ENCODE measurements at places on chromosomes 16 and 17.

DNA sequence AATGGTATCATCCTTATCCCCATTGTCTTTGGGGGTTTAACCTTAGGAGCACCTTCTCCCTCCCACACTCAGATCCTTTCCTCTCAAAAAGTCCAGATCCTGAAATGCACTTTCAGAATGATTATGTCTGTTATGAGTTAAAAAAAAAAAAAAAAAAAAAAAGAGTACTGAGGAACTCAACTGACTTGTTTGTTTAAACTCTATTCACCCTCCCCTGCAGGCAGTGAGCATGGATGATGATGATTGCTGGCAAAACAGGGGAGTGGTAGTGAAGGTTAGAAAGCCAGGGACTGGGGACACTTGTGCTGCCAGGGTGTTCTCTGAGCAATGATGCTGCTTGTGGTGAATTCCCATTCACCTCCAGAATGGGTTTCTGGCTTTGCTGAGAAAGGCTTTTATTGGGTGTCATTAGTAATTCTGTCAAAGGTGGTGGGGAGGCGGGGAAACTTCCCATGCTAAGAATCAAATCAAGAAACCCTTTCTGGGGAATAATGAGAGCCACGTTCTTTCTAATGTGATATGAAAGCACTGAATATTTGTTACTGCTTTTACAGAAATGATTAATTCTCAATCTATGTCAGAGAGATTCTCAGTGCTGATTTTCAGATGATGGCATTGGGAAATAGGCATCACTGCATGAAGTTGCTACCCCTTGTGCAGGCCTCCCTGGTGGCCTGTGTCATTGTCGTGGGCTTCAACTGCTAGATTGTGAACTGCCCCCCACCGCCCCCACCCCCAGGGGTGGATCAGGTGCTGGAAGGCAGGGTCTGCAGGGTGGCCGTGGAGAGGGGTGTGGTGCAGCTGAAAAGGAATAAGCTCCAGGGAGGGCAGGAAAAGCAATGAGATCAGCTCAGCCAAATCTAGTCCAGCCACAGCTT, 14.1 kb downstream of the CCL4 start:
- DNase-seq, result peak; percentile 18

DNA sequence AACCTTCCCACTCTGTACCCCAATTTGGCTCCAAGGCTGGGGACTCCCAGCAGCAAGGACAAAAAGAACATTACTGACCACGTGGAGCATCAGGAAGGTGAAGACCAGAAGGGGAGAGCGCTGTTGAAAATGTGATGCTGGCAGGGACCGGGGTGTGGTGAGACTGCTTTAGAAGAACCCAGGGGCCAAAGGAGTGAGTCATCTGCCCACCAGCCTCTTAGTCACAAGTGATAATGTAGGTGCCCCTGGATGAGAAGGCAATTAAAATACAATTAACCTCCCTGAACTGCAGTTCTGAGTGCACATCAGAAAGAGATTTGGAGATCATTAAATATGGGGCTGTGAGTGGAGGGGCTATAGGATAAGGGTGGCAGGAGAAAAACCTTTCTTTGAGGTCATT, 366.6 kb upstream of the CCL2 start:
- DNase-seq, result no peak

DNA sequence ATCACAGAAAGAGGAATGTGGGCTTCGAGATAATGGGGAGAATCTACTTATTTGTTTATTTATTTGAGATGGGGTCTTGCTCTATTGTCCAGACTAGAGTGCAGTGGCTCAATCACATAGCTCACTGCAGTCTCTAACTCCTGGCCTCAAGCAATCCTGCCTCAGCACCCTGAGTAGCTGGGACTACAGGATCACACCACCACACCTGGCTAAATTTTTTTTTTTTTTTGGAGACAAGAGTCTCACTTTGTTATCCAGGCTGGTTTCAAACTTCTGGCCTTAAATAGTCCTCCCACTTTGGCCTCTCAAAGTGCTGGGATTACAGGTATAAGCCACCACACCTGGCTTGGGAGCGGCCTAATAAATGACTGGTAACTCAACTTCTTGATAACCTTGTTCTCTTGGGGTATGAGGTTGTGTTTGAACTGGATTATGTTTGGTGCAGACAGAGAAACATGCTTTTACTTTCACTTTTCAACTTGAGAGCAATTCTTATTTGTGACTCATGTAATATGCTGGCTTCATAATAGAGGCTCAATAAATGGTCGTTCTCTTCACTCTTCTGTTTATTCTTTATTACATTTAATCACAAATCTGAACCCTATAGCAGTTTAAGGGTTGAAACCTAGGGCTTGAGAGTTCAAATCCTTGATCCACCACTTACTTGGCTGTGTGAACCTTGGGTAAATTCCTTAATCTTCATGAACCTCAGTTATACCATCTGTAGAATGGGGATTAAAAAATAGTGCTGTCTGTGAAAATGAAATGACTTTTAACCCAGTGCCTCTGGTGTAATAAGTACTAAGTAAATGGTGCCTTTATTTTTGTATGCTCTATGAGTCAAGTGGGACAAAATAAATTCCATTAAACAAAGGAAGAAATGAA, 129.1 kb upstream of the HS3ST2 start:
- DNase-seq, result no peak

DNA sequence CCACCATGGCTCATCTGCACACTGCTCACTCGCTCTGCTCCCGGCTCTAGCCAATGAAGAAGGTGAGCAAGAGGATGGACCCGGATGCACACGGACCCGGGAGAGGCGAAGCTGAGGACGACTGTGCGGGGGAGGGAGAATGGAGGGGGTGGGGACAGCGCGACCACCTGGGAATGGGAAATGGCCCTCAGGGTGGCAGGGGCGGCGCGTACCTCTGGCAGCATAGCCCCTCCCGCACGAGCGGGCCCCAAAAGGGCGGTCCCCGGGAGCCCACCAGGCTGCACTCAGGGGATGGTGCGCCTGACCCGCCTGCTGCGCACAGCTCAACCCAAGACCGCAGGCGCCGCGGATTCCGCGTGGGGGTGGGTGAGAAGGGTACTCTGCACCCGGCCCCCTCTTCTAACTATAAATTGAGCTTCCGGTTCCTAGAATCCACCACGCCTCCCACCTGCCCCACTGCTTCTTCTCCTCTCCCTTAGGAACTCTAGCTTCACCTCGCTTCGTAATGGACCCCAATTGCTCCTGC, 6.1 kb downstream of the MT1H start:
- no peak for DNase-seq

GRCh38 chr16:19283637-19284036, 1.9 kb upstream of the CLEC19A start:
- peak; percentile 73 for DNase-seq

- DNase-seq, result no peak
Observed at GRCh38 chr17:75490173-75490743, 25.1 kb downstream of the CASKIN2 start.

- DNase-seq, result no peak
Observed at GRCh38 chr16:454397-454940, 29.0 kb downstream of the RAB11FIP3 start.

Measured in RPMI8226 (cell line).